ENCODE measurements at places on chromosomes 2 and 18. TPM values are rescaled to one million over a fixed set of nuclear protein-coding genes. Genes with fewer than 3 reads are reported as not detected.
A peak's percentile ranks its signal among the peaks of the same experiment; 100 is the strongest.

PPIG gene
- total RNA-seq: 62.0 TPM

IGFBP5 gene
- total RNA-seq: 0.18 TPM

DNA sequence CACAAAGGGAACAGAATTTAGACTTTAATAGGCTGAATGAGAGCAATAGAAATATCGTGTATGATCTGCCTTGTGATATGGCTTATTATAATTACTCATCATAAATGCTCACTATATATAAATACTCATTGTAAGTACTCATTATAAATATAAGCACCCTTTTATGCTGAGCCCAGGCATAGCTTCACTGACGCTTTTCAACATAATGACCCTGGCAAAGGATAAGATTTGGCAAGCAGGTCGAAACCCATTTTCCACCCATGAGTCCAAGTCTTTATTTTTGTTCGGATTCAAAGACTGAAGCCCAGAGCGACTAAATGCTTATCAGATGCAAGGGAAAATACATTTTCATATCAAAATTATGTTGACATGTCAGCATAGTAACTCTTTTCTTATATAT lies 500.4 kb downstream of the SLC4A3 start:
- DNase-seq: no peak

GRCh38 chr2:23564615-23564960 lies 179.6 kb downstream of the KLHL29 start:
- no peak for DNase-seq

GRCh38 chr2:28991021-28991420 lies 9.9 kb downstream of the TOGARAM2 start:
- DNase-seq: no peak

GRCh38 chr2:85929096-85930050 lies 40.6 kb upstream of the ST3GAL5 start:
- DNase-seq: no peak

GRCh38 chr2:194556629-194557028 lies 1100.4 kb upstream of the SLC39A10 start:
- no peak for DNase-seq

GRCh38 chr2:860259-860855 lies 90.3 kb upstream of the SNTG2 start:
- no peak for DNase-seq

- no peak for DNase-seq
These were observed 20.1 kb downstream of the BCL11A start for GRCh38 chr2:60533101-60534051.

DNA sequence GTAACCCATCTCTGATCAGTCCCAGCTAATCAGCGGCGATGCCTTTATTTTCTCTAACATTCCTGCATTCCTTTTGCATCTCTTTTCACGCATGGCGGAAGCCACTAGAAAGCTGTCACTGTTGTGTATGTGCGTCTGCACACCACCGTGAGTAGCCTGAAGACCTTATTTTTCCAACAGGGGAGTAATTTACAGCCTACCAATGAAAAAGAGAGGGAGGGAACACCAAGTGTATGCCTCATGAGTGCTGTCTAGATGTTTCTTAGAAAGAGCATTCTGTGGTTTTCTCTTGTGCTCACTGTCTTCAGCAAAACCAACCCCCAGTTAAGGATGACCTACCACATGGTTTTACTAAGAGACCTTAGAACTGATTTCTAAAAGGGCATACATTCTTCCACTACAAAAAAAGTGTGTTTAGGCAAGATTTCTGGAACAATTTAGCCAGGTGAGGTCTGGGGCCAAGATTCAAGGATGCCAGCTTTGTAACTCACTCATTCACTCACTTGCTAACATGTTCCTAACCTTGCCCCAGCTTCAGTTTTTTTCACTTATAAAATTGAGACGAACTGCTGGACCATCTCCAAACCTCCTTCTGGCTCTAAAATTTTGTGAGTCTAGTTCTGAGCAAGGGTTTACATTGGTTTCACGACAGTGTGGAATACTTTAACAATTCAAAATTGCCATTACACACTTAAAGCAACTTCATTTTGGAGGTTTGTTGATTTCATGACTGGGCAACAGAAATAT lies 51.4 kb downstream of the BCL2 start:
- peak; percentile 46 for DNase-seq

Measured in activated CD8-positive, alpha-beta T cell treated with anti-CD3 and anti-CD28 coated beads, Interleukin-2, amount 10 ng/mL, durations not matched to agents 7 days and 5 days (primary cell).